ENCODE measurements at places on chromosomes 6 and 20. TPM values are rescaled to one million over a fixed set of nuclear protein-coding genes. Genes with fewer than 3 reads are reported as not detected.

TP53TG5 gene
- total RNA-seq = not detected

- H3K4me3 ChIP-seq = no peak overlapping the region
- H3K36me3 ChIP-seq = no peaks in the 10 kb centered on the region
- H3K27me3 ChIP-seq = no peaks in the 10 kb centered on the region
- no peak for DNase-seq
- H3K4me1 ChIP-seq = no peaks in the 10 kb centered on the region
These were observed 7.3 kb downstream of the SNPH start for GRCh38 chr20:1273366-1273765.

DNA sequence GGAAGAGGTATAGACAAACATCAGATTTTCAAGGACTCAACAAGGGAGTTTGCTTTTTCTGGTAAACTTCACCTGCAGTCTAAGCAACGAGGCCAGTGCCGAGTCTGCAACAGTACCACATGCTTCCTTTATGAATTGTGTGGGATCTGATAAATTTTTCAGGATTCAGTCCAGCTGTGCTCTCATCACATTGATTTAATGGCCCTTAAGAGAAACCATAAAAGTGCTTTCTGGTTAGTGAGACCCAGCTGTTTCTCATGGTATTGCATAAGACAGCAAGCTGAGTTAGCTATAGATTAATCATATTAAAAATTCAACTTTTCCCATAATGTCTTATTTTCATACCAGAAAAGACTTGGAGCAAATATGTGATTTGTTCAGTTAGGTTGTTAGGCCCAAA is 291.4 kb downstream of the CENPW start:
- H3K36me3 ChIP-seq = no peaks in the 10 kb centered on the region
- H3K27ac ChIP-seq = no peak overlapping the region
- no peaks in the 10 kb centered on the region for H3K4me1 ChIP-seq

DNA sequence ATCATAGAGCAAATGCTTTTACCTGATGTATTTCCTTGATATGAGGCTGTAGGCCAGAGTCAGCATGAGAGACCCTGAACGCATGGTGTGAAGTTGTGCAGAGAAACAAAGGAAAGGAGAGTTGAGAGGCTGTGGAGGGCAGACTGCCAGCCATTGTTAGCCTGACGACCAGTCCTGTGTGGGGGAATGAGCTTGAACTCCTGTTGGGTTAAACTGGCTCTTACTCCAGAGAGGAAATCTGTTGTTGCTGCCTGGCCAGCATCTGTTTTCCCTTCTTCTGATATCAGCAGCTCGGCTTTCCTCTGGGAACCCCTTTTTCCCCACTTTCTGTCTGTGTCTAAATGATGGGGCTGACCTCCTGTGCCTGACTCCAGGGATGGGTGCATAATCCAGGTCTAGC is 158.2 kb upstream of the ZFP64 start:
- H3K27me3 ChIP-seq = no peaks in the 10 kb centered on the region
- no peak for DNase-seq
- H3K36me3 ChIP-seq = no peaks in the 10 kb centered on the region
- no peaks in the 10 kb centered on the region for H3K4me1 ChIP-seq

C6orf141 gene
- total RNA-seq = not detected

- no peak for DNase-seq
- no peak overlapping the region for H3K4me3 ChIP-seq
- no peaks in the 10 kb centered on the region for H3K27me3 ChIP-seq
These were observed 277.5 kb upstream of the ZFP64 start for GRCh38 chr20:52469128-52469527.

GRCh38 chr20:9495701-9496100 is 18.7 kb upstream of the LAMP5 start:
- DNase-seq = no peak
- H3K27me3 ChIP-seq = no peaks in the 10 kb centered on the region
- no peaks in the 10 kb centered on the region for H3K36me3 ChIP-seq
- no peaks in the 10 kb centered on the region for H3K4me1 ChIP-seq
- no peak overlapping the region for H3K4me3 ChIP-seq

CLPSL2 gene
- not detected for total RNA-seq

CTCFL gene
- not detected for total RNA-seq

TFEB gene
- total RNA-seq = 40.9 TPM

DNA sequence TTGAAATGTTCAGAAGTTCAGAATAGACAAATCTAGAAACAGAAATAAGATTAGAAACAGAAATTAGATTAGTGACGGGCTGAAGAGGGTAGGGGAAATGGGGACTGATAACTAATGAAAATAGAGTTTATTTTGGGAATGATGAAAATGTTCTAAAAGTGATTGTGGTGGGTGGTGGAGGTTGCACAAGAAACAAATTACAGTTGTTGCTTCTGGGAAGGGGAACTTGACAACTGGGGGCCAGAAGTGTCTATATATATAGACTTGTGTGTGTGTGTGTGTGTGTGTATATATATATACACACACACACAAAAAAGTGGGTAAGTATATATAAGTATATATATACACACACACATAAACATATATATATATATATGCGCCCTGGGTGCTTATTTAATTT is 86.5 kb upstream of the RREB1 start:
- no peaks in the 10 kb centered on the region for H3K27me3 ChIP-seq
- no peaks in the 10 kb centered on the region for H3K36me3 ChIP-seq
- H3K4me1 ChIP-seq = no peaks in the 10 kb centered on the region

GRCh38 chr6:143971482-143972205 is 36.4 kb downstream of the PLAGL1 start:
- H3K36me3 ChIP-seq = no peaks in the 10 kb centered on the region
- no peak for DNase-seq
- H3K27me3 ChIP-seq = no peaks in the 10 kb centered on the region
- H3K4me3 ChIP-seq = no peak overlapping the region
- no peak overlapping the region for H3K27ac ChIP-seq
- no peaks in the 10 kb centered on the region for H3K4me1 ChIP-seq

- H3K4me3 ChIP-seq = no peak overlapping the region
- no peaks in the 10 kb centered on the region for H3K36me3 ChIP-seq
- no peak overlapping the region for H3K27ac ChIP-seq
- H3K4me1 ChIP-seq = no peaks in the 10 kb centered on the region
- no peaks in the 10 kb centered on the region for H3K27me3 ChIP-seq
- DNase-seq = no peak
These were observed 164.0 kb downstream of the MRPL14 start for GRCh38 chr6:43963203-43963602.
